ENCODE measurements at places on chromosomes 2 and 18.

DNA sequence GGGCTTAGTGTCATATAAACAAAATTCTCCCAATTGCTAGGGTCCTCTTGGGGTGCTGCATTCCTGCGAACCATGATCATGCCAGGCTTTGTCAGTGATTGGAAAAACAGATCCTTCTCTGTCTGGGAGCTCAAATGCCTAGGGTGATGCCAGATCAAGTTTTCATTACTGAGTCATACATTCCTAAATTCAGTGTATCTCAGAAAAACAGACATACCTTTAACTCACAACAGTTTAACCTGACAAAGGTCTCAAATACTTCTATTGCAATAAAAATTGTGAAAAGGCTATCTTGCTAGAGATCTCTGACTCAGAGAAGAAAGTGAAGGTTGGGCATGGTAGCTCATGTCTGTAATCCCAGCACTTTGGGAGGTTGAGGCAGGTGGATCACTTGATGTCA is 86.9 kb downstream of the SH3YL1 start:
- DNase-seq = no peak

DNA sequence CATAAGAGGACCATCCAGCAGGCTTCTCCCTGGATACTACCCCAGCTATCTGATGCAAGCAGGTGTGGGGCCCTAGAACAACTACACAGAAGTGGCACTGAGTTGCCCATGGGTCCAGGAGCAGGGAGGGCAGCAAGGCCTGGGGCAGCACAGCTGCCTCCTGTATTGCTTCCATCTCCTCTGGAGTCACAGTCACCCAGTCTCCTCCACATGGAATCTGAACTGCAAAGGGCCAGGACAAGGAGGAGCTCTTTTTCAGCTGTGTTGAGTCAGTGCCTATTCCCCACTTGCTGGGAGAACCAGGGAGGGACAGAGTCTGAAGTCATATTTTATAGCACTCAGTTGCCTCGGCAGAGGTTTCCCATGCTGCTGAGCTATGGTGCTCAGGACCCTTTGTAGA is 67.9 kb upstream of the ALPP start:
- no peak for DNase-seq

GRCh38 chr2:82539280-82539621 is 1919.8 kb downstream of the SUCLG1 start:
- DNase-seq = no peak

GRCh38 chr18:79868168-79868784 is 70.5 kb downstream of the KCNG2 start:
- DNase-seq = no peak

DNA sequence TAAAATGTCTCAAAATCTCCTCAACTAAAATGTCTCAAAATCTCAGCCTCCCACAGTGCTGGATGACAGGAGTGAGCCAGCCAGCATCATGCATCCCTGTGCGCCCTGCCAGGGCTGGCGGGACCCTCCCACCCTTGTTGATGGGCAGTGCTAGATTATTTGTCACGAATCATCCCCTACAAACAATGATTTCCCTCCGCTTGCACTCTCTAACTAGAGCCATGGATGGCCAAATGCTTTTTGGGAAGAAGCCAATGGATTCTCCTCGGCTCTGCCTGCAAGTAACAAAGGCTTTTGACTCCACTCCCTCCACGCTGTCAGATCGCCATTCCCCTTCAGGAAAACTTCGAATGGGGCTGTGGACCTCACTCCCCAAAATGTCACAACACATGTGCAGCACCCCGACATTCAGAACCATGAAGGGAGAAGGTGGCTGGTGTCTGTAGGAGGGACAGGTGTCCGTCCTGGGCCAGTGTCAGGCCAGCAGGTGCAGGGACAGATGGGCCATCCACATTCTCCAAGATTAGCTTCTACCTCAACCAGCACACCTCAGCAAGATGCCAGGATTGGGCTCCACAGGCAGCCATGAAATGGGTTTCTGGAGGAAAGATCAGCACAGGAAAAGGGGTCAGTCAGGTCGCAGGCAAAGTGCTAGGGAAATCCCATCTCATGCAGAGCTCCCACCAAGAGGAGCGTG is 11.5 kb downstream of the AMER3 start:
- DNase-seq = no peak

- no peak for DNase-seq
Measured at GRCh38 chr2:162965191-162965590, 126.6 kb upstream of the KCNH7 start.

DNA sequence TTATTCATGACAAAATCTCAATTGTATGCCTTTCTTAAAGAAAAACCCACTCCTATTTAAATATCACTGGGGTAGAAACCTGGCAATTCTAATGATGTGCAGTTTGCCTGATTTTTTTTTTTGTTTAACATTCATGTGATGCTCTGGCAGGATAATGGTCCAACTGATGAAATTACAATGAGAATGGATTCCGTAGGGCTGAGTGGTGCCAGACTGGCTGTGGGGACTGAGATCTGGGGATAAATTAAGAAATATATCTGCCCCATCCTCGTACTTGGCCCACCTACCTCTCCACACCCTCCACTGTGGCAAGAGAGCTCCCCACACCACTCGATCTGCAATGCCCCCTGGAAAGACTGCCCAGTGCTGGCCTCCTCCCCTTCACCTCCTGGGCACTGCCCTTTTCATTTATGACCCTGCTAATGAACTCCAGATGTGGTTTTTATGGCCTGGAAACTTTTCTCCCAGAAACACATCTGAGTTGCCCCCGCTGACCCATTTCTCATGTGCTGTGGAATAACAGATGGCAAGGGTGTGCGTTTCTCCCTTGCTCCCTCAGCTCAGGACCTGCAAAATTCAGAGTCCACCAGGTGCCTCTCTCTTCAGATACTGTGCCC is 33.0 kb upstream of the RPL37A start:
- DNase-seq = no peak

- no peak for DNase-seq
Measured at GRCh38 chr2:68693951-68694350, 40.7 kb upstream of the ARHGAP25 start.

DNA sequence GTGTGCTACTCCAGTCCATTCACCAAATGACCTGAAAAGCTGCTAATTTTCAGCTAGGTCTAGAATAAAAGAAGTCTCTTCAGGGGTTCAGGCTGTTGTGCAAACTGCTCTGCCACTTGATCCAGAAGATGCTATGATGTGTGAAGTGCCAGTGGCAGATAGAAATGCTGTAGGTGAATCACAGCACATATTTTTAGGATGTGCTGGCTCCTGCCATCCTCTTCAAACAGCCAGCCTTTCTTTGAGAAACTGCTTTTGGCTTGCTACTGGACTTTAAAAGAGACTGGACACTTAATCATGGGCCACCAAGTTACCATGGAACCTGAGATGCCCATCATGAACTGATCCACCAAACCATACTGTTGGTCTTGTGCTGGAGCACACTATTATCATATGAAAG is 322.1 kb downstream of the EN1 start:
- no peak for DNase-seq

GRCh38 chr18:9683418-9684396 is 24.4 kb upstream of the RAB31 start:
- no peak for DNase-seq

DNA sequence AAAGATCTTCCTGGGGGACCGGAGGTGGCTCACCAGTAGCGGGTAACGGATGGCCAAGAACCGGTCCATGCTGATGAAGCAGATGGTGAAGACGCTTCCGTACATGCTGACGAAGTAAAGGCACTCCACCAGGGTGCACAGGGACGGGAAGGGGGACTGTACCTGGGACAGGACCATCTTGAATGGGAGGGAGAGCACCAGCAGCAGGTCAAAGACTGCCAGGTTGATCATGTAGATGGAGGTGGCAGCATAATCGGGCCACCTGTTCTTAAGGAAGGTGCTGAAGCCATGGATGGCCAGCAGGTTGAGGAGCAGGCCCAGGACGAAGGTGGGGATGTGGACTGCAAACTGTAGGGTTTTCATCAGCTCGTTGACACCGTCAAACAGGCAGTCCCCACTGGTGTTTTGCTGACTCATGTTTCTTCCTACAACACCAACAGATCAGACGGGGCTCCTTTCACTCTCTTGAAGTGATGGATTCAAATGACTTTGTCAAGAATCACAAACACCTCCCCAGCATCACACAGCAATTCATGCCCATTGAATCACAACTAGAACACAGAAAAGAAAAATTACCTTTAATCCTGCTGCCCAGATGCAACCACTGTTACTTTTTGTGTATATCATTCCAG is 14.4 kb downstream of the GPR55 start:
- peak; percentile 29 for DNase-seq

- DNase-seq = no peak
Measured at GRCh38 chr2:213932-214693, 49.7 kb downstream of the SH3YL1 start.

DNA sequence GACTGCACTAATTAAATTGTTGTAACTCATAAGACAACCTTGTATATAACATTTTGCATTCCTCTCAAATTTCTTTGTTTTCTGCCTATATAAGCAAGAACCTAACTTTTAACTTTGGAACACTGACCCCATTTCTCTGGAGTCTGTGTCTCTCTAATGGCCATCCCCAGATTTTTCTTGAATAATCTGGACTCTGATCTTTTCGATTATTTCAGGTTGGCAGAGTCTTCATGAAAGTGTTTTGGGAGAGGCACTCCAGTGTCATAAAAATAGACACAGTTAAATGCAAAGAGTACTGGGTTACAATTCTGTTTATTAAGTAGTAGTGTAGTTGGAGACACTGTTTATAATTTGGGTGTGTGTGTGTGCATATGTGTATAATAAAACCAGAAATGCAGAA is 1467.7 kb upstream of the CELF4 start:
- DNase-seq = no peak

Data from RWPE2 (cell line).